ENCODE measurements at places on chromosomes 5 and 9.

DNA sequence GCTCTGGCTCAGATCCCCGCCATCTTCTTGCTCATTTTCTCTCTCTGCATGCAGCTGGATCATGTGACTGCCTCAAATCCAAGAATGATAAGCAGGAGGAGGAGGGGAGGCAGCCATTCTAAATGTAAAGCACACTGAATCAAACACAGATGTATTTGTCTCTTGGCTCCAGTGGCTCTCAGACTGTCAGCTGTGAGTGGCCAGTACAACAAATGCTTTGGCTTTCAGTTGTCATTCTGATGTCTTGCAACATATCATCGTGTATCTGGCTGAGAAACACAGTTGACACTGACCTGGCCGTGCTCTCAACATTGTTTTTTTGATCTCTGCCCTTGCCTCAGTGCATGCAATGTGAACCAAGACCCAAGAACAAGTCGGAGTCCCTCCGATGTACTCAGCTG lies 233.1 kb downstream of the ADAMTSL1 start:
- no peak for DNase-seq

GRCh38 chr9:30382271-30382670 lies 2002.2 kb upstream of the ACO1 start:
- no peak for DNase-seq

DNA sequence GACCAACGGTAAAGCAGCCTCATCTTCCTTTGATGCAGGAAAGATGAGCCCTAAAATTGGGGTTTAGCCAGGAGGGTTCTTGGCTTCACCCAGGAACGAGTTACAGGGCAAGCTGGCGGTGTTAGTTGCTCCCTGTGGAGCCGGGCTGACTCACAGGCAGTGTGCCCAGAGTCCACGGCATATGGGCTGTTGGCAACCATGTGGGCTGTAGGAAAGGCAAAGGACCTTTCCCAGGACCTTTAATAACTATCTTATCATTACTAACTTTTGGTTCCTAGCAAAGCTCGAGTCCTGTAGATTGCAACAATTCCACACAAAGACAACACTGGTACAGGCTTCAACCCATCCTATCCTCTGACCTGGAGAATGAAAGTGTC lies 29.8 kb upstream of the CLPTM1L start:
- no peak for DNase-seq

DNA sequence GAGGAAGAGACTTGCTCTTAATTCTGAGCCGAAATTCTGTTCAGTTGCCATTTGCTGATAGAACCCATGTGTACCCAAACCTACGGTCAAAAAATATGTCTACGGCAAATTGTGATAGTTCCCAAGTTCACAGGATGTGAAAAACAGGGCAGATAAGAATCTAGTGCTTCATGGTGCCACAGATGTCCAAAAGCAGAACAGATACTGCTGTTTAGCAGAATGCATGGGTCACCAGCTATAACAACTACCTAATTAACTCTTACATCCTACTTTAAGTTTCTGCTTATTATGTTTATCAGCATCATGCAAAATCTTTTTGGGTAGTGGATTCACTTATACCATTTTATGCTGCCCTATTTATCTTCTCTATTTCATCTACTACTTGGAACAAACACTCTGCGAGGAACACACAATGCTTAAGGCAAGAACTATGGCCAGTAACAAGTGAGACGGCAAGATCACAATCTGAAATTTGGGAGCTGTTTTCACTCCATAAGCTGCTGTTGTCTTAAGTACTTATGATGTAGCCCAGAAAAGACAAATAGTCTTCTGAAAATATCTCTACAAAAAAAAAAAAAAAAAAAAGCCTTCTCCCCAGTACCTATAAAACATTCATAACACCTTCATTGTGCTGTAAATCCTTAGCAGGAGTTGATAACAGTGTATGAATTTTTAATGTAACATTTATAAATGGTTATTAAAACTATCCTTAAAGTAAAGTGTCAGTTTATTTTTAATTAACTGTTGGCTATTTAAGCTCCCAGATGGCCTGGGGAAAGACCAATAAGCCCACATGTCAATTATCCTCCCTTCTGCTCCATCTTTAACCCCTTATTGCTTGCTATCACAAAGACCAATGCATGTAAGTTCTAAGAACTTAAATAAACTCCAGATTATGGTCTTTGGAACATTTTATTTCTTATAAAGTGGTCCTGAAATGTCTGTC lies 232.3 kb downstream of the TLR4 start:
- DNase-seq = no peak

DNA sequence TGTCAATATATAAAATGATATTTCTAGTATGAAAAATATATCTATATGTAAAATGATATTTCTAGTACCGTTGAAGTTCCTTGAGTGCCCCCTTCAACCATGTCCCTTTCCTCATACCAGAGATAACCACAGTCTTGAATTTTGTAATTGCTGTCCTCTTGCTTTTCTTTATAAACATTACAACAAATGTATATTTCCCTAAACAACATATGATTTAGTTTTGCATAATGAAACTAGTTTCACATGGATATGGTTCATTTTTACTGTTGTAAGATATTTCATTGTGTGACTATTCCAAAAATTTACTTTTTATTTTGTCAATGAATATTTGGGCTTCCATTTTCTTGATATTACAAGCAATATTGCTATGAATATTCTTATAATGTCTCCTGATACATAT lies 14.0 kb downstream of the NLN start:
- no peak for DNase-seq

- DNase-seq = no peak
Measured at GRCh38 chr9:37983381-37984067, 79.6 kb upstream of the SLC25A51 start.

GRCh38 chr9:101226803-101227202 lies 158.0 kb downstream of the BAAT start:
- no peak for DNase-seq

GRCh38 chr9:125914411-125914810 lies 167.2 kb downstream of the PBX3 start:
- no peak for DNase-seq

DNA sequence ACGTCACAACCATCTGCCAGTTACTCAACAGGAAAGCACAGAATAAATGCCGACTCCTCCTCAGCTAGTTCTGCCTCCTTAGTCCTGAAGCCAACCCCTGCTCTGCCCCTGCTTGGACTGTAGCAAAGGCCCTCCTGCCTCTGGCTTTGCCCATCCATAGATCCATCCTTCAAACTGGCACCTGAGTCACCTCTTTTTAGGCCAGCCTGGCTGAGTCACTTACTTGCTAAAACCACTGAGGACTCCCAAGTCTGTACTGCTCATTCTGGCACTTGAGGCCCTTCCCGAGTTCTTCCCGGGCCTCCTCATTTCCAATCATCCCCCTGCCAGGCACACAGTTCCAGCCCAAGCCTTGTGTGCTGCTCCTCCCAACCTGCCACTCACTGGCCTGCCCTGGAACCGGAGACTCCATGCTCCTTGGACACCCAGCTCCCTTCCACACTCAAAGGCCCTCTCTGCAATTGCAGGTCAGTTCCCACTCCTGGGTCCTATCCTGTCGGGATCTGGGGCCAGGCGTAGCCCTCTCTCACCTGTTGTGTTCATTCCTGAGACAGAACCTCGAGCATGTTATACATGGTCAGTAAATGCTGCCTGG lies 220.1 kb downstream of the DAB2IP start:
- DNase-seq = no peak

DNA sequence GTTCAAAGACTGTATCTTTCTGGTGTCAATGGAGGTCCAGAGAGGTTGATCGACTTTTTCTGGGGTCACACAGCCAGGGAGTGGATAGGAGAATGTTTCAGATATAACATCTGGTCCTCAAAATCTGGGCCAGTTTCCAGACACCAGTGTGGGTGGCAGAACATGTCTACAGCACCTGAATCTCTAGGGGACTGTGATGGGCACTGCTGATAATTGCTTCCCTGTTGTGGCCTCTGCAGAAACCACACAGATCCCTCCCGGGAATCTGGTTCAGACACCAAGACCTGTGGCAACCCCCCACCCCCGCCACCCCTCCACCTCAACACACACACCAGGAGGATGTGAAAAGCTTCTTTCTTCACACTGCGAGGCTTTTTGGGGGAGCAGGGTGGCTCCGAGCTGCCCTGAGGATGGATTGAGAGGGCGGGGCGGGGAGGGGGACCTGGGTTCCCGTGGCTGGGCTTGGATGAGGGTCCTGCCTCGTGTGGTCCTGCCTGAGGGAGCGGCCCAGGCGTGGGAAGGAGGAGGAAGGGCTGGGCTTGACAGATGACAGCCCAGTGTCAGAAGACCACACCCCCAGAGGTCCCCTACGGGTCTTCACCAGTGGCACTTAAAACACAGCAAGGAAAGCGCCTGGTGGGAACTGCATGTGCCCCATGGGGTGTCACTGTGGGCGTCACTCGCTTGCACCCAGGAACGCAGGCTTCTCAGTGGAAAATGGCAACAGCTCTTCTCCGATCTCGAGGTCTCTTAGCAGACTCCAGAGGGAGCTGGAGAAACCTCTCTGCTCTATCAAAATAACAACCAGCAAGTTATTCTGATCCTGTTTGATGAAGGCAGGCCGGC lies 55.2 kb downstream of the TRIP13 start:
- no peak for DNase-seq

DNA sequence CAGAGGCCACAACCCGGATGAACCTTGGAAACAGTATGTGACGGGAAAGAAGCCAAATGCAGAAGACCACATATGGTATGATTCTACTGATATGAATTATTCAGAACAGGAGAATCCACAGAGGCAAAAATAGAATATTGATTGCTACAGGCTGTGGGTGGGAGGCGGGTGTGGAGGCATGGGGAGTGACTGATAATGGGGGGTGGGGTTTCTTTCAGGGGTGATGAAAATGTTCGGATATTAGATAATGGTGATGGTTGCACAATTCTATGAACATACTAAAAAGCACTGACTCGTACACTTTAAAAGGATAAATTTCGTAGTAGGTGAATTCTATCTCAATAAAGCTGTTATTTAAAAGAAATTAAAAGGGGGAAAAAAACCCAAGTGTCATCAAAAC lies 10.7 kb downstream of the IL4 start:
- DNase-seq = no peak

DNA sequence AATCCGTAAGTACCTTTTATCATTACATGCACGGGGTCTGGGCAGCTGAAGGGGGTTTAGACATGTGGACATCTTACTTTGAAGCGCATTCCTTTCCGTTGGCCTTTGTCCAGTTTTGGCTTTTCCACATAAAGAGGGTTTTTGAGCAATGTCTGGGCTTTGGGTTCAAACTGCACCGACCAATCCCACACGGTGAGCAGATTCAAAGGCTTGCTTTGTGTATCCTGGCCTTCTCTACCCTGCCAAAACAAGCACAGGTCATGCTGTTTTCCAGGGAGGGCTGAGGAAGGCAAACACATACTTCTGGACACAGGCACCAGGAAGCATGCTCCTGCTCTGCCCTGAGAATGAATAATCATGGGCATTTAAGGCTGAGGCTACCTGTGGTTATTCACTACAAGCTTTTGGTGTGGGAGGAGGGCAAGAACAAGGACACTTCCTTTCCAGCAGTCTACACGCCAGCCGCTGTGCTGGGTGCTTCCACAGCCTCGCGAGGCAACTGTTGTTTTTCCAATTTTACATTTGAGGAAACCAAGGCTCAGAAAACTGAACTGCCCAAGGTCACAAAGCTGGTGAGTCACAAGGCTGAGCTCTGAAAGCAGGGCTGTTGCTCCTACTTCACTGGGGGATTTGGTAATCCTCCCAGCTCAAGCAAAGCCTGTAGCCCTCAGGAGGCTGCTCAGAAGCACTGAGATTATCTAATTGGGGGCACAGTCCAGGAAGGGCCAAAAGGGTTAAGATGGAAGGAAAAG lies 59.8 kb upstream of the GOLPH3 start:
- DNase-seq = no peak

DNA sequence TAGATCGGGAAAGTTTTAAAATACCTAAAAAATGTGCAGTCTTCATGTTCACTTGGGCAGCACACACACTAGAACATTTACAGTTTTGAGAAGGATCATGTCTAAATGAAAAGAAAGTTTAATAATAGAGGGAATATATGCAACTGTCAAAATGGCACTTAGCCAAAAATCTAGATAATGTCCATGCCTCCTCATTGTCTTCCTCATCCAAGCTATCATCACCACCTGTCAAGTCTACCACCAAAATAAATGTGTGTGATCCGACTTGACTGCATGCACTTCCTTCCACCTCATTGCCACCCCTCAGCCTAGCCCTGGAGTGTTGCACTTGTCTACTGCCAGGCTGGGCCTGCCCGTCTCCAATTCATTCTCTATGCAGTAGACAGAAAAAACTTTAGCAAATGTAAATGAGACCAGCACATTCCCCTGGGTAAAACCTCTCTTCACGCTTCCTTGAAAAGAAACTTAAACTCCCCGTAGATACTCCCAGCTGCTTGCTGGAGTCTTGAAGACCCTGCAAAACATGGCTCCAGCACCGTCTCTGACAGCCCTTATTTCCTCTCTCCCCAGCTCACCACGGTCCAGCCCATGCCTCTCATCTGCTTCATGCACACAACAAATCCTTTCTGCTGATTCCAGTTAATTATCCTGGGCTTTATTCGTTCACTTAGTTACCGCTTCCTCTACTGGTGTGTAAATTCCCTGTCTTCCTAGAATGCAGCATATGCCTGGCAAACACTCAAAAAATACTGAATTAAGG lies 66.9 kb downstream of the FANCC start:
- no peak for DNase-seq

GRCh38 chr9:131237291-131237690 lies 39.0 kb downstream of the FAM78A start:
- DNase-seq = no peak
